ENCODE measurements at places on chromosomes 7 and 10. TPM values are rescaled to one million over a fixed set of nuclear protein-coding genes. Genes with fewer than 3 reads are reported as not detected.

Gene OR6B1
- not detected for total RNA-seq

GRCh38 chr10:127215866-127216265 is 19.5 kb upstream of the INSYN2A start:
- DNase-seq = no peak

Gene COPS6
- total RNA-seq = 74.6 TPM

Gene CYP2C18
- not detected for total RNA-seq

Gene CCDC136
- total RNA-seq = 5.3 TPM

DNA sequence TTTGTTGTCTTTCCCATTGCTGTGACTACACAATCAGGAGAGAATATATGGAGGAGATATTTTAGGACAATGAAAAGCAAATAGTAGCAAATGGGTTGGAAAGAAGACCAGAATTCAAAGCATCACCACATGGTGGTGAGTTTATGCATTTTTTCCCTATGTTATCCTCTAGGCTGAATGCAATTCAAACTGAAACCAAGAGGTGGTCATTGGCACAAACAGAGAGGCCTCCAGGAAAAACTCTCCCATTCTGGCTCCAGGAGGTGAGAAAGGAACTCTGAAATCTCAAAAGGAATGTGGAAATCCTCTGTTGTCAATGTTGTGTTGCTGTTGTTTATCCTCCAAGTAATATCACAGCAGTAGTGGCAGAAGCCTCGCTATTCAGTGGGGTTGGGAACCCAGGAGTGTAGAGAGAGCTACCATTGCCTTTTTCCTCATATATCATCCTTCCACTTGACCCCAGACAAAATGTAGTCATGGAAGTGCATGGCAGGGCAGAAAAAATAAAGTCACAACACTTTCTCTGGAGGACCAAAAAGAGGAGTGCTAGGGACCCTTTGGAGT is 819.1 kb downstream of the GRID1 start:
- no peak for DNase-seq

DNA sequence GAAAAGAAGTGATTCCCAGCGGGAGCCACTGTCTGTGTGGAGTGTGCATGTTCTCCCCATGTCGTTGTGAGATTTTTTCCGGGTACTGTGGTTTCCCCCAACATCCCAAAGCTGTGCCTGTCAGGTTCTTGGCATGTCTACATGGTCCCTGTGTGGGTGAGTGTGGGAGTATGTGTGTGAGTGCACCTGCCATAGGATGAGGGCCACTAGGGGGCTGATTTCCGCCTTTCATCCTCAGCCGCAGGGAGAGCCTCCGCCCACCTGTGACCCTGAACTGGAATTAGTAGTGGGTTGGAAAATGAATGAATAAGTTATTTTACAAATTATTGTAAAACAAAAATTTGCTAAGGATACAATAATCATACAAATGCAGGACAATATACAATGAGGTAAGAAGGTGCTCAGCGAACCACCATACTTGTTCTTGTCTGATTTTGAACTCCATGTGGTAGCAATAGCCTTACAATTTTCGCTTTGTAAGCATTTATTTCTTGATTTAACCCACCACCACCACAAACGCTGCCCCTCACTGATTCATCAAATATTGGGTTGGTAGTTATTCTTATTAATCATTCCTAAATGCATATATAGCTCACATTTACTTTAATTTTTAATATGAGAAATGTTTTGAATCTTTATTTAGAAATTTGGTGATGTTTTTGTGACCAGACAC is 641.2 kb upstream of the VSTM2A start:
- no peak for DNase-seq

DNA sequence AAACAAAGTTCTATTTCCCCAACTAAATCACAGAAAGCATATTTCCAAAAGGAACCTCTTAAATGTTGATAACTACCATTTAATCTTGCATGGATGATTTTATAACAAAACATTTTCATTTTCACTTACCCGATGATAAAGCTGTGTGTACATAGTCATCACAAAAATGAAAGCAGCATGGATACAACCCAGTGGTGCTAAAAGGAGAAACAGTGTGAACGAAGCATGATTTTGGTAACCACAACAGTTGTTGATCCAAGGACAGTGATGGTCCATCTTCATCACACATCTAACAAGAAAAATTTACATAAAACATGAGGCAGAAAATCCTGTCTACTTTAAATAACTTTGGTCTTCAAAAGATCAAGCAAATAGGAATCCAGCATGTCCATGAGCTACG is 4.7 kb downstream of the ZDHHC6 start:
- no peak for DNase-seq

Gene MYO1G
- 0.76 TPM for total RNA-seq

Gene ZNF736
- 1.1 TPM for total RNA-seq

- no peak for DNase-seq
Observed at GRCh38 chr10:133325440-133326222, 11.1 kb downstream of the CALY start.

GRCh38 chr7:21371360-21371759 is 56.5 kb upstream of the SP4 start:
- DNase-seq = no peak

DNA sequence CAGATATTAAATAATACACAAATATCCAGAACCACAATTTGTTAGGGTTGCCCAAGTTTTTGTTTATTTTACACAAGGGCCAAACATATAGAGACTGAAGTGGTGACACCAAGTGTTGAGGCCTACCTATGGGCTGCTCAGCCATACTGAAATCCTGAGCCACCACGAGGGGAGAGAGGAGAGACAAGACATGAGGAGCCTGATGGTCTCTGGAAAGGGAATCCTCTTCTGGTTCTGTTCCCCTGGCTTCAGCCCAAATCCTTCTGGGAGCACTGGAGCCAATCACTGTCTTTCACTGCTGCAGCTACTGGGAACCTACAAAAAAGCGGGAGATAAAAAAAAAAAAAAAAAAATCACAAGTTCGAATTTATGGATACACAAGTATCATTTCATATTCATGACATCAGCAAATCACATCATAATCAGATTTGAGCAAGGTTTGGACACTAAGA is 1.9 kb downstream of the SKIDA1 start:
- DNase-seq = no peak

GRCh38 chr7:1301882-1302251 is 69.2 kb downstream of the UNCX start:
- no peak for DNase-seq

Gene SPDYE6
- total RNA-seq = not detected

Gene CDK14
- 19.6 TPM for total RNA-seq

Gene KMT2E
- 40.3 TPM for total RNA-seq

Gene EPDR1
- 64.0 TPM for total RNA-seq

Gene POMZP3
- 19.4 TPM for total RNA-seq

- DNase-seq = no peak
Observed at GRCh38 chr7:41319581-41319980, 383.3 kb downstream of the INHBA start.

Gene FAM131B
- total RNA-seq = 3.9 TPM
